ENCODE measurements at places on chromosomes 2 and 18.

DNA sequence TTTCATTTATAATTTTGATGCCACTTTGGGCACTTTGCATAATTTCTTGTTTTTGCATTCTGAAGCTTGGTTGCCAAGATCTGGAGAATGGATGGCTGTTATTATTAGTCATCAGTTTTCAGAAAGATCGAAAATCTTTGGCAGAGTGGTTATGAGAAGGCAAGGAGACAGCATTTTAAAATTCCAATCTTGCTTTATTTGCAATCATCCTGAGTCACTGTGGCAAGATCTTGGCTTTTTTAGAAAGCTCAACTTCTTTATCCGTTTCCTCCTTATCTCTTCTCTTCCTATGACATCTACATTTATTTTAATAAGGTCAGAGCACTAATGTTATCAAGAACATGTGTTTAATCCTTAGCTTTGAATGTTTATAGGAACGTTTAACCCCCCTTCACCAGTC, 31.1 kb upstream of the EIF2AK3 start:
- no peak for DNase-seq

- DNase-seq, result no peak
These were observed 51.0 kb downstream of the NPAS2 start for GRCh38 chr2:100870652-100871531.

GRCh38 chr2:159936471-159936870, 125.9 kb downstream of the PLA2R1 start:
- no peak for DNase-seq

DNA sequence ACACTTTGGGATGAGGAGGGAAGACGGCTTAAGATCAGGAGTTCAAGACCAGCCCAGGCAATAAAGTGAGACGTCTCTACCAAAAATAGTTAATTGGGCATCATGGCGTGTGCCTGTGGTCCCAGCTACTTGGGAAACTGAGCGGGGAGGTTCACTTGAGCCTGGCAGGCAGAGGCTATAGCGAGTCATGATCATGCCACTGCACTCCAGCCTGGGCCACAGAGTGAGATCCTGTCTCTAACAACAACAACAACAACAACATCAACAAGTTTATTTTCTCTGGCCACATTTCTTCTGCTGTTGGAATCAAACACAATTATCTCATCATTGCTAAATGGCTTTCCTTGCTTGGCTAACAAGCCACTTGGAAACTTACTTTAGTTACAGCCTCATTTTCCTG, 13.4 kb downstream of the NIFK start:
- DNase-seq, result no peak

DNA sequence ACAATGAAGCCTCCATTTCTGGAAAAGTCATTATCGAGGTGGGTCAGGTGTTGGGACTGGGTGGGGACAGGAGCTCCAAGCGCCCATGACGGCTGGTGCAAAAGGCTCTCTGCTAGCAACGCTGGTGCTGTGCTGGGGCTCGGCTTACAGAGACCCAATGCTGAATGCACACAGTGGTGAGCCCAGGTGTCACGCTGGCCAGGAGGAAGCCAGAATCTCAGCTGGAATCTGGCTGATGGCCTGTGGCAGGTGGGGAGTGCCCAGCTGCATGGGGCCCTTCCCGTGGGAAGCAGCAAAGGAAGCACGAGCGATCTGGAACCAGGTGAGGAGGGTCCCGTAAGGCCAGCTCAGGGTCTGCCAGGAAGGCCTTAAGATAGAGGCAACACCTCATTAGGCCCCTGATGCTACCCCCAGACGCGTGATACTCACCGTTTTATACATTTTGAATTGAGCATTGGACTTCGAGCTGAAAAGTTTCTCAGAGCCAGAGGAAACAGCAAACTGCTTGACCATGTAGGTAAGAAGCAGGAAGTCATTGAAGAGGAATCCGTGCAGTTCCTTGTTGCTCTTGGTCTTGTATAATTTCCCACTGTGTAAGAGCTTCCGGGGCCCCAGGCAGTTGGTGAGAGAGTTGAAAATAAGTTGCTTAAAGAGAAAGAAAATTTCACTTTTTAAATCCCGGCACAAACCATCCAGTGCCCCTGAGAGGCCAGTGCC, 34.7 kb downstream of the FAM228A start:
- DNase-seq, result no peak

- no peak for DNase-seq
These were observed 38.4 kb downstream of the LYPD6B start for GRCh38 chr2:149076863-149077412.

DNA sequence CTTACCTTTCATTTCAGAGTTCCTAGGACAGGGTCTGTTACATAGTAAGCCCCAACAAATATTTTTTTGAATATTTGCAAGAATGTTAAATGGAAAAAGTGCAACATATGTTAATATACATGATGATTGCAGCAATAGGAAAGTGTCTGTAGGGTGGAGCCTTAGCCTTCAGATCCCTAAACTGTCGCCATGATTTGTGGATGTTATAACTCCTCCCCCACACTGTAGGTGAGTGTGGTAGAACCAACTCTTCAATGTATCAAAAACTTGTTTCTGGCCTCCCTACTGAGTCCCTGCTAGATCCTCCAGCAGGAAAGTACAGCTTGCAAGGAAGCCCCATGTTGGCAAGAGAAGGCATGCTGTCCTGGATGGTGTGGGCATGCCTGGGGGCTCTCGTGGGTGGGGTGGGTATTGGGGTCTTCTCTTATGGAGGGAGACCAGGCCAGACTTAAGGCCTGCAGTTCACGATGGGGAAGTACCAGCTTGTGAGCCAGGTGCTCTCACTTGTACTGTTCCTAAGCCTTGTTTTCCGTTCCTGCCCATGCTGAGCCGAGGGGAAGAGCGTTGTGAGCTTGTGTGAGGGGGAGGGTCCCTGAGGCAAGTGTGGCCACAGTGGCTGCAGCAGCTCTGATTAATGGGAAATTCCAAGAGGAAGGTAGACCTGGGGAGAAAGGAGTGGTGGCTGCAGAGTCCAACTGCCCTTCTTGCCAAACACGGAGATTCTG, 11.4 kb downstream of the FHOD3 start:
- DNase-seq, result no peak

DNA sequence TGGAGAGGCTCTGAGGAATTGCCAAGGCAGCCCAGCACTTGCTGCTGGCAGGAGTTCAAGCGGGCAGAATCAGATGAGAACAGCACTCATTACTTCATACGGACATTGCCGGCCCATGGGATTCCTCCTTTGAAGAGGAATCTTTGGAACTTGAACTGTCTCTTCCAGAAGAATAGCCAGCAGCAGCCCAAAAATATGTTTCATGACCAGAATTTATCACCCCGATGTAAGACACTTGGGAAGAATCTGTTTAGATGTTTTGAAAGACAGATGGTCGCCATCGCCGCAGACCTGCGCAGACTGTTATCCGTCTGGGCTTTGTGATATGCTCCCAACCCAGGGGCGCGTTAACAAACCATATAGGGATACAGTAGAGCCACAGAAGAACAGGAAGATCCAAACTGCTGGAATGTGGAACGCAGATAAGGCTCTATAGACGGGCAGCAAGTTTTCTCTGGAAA, 3.7 kb upstream of the ADI1 start:
- DNase-seq, result no peak

DNA sequence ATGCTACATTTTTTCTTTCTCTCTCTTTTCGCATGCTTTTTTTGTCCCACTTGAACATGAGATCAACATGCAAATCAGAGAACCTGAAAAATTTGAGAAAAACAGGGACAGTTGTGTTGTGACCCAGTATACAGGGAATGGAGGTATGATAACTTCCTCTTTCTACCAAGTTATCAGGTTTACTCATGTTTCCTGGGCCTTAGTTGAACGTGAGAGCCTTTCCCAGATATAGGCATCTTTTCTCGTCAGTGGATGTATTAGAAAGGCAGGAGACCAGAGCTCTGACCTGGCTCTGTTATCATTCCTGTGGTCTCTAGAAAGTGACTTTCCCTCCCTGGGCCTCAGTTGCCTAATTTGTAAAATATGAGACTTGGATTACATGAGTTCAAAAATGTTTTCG, 30.1 kb upstream of the FAM117B start:
- DNase-seq, result no peak

DNA sequence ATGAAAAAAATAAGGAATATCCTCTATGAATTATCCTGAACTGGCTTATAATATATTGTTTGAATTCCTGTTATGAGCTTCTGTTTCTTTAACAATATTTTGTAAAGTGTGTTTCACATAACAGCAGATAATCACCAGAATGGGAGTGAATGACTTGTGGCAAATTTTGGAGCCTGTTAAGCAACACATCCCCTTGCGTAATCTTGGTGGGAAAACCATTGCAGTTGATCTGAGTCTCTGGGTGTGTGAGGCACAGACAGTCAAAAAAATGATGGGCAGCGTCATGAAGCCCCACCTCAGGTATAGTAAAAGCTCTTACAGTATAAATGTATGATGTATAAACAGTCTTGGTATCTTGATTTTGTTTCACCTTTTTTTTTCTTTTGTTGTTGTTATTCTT, 5.9 kb downstream of the GEN1 start:
- DNase-seq, result no peak

DNA sequence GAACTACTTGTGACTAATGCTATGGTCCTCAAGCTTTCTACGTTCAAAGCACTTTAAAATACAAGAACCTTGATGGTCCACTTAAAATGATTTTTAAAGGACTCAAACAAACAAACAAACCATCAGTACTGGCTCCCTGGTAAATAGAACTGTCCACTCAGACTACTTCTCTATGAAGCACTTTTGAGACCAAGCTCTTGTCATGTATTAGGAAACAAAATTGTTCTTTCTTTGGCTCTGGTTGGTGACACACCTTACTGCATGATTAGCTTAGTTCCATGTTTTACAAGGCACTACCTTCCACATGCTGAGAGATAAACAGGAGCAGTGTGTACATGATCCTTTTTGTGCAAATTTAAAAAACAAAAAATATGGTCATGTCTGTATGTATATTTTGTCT, 19.7 kb downstream of the DARS1 start:
- DNase-seq, result no peak

Data from CD4-positive, alpha-beta T cell treated with Interleukin-4 for 4 hours (primary cell).